Upper lobe of left lung (tissue), 6 donors: ENCODE measurements at places on chromosomes 2 and 18. TPM values are rescaled to one million over a fixed set of nuclear protein-coding genes. Genes with fewer than 3 reads are reported as not detected.

GRCh38 chr2:213166109-213166508, 14.7 kb upstream of the IKZF2 start:
- H3K36me3 ChIP-seq: no peaks in the 10 kb centered on the region
- no peaks in the 10 kb centered on the region for H3K4me1 ChIP-seq
- DNase-seq: no peak
- no peak overlapping the region for H3K27ac ChIP-seq
- no peak overlapping the region for H3K4me3 ChIP-seq
- no peaks in the 10 kb centered on the region for H3K27me3 ChIP-seq

- H3K27ac ChIP-seq: no peak overlapping the region
- no peaks in the 10 kb centered on the region for H3K27me3 ChIP-seq
- peaks cover 6% of the 10 kb centered on the region for H3K36me3 ChIP-seq
- DNase-seq: no peak
- H3K4me1 ChIP-seq: no peaks in the 10 kb centered on the region
These were observed 80.8 kb downstream of the KCTD18 start for GRCh38 chr2:200428961-200429665.

The PMAIP1 gene
- total RNA-seq: 0.67 TPM

DNA sequence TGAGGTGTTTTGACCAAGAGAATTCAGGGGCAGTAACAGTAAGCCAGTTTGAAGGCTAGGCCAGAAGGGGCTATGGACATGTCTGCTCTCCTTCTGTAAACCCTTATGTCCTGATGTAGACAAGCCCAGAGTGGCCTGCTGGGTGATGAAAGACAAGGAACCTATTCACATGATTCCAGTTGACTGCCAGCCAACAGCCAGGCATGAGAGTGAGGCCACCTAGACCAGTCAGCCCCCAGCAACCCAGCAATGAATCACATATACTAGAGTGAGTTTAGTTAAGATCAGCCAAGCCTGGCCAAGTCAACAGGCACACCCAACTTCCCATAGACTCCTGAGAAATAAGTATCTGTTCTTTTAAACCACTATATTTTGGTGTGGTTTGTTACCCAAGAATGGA, 1889.7 kb upstream of the CELF4 start:
- no peaks in the 10 kb centered on the region for H3K36me3 ChIP-seq
- no peaks in the 10 kb centered on the region for H3K27me3 ChIP-seq
- no peak overlapping the region for H3K27ac ChIP-seq

DNA sequence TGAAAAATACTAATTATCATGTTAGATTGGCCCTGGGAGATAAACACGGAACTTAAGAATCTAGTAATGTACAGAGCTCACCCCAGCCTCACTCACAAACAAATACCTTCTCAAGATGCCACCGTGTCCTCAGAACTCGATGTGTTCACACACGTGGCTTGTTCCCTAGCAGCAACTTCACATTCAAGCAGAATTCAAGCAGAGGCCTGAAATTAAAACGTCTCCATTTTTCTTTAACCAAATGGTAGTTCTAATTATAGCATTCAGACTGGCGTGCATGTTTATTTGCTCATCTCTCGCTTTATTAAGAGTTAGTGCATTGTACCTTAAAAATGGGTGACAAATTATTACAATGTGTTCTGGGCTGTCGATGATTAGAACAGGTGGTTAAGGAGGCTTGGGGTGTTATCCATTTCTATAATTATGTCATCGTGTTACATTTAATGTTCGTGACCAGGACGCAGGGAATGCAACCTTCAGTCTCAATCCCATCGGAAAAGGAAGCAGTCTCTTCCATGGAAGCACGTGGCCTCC, 57.3 kb upstream of the SLC66A3 start:
- no peak overlapping the region for H3K4me3 ChIP-seq
- DNase-seq: no peak
- no peaks in the 10 kb centered on the region for H3K4me1 ChIP-seq
- H3K27me3 ChIP-seq: no peaks in the 10 kb centered on the region
- no peaks in the 10 kb centered on the region for H3K36me3 ChIP-seq

- DNase-seq: no peak
- no peaks in the 10 kb centered on the region for H3K36me3 ChIP-seq
- H3K4me1 ChIP-seq: peaks cover 6% of the 10 kb centered on the region
- no peak overlapping the region for H3K27ac ChIP-seq
- no peak overlapping the region for H3K4me3 ChIP-seq
These were observed 6.9 kb downstream of the CD8A start for GRCh38 chr2:86783615-86784339.

DNA sequence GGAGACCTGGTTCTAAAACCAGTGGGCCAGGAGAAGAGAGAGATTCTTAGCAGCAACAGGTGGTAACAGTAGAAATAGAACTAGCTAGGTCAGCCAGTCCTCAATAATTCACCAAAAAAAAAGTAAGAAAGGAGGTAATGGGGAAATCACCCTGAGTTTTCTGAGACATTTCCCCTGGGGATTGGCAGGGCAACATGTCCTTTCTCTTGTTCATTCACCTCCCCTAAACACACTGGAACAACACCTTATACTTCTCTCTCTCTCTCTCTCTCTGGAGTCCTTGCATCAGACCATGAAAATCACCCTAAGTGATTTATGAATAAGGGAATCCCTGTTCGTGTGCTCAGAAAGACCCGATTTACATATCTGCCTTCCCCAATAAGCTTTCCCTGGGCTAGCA, 64.8 kb downstream of the COX7A2L start:
- no peaks in the 10 kb centered on the region for H3K27me3 ChIP-seq
- H3K4me1 ChIP-seq: no peaks in the 10 kb centered on the region
- no peak for DNase-seq
- H3K27ac ChIP-seq: no peak overlapping the region
- H3K36me3 ChIP-seq: peaks cover 19% of the 10 kb centered on the region
- no peak overlapping the region for H3K4me3 ChIP-seq

GRCh38 chr2:108612153-108612513, 77.9 kb downstream of the LIMS1 start:
- H3K27ac ChIP-seq: peak overlapping the region; percentile 81
- no peaks in the 10 kb centered on the region for H3K27me3 ChIP-seq
- no peaks in the 10 kb centered on the region for H3K36me3 ChIP-seq
- peak; percentile 84 for DNase-seq
- H3K4me3 ChIP-seq: no peak overlapping the region

DNA sequence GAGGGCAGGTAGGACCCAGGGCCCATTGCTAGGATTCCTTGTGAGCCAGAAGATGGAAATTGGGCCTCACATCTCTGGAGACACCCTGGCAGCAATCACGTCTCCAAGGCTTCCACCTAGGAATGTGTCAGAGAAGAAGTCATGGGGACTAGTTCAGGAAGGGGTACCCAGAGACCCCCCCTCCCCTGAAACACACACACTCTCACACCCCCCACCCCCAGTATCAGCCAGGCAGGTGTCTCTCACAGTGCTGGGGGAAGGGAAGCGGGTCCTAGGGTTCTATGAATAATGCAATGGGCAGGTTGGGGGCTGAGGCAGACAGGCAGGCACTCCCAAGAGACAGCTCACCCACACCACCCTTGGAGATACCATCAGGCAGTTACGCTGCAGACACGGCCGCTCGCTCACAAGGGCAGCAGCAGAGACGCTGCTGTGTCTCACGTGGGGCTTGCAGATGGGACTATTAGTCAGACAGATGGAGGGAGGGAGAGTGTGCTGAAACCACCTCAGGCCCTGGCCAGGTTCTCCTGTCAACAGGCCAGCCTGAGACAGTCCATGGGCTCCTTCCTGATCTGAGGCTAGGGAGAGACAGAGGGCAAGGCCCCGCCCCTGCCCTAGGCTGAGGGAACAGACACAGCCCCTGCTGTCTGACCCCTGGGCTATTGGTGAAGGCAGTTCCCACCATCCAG, 134.6 kb downstream of the CYP26B1 start:
- DNase-seq: peak; percentile 10
- H3K4me1 ChIP-seq: no peaks in the 10 kb centered on the region
- no peak overlapping the region for H3K4me3 ChIP-seq
- H3K27me3 ChIP-seq: no peaks in the 10 kb centered on the region
- H3K36me3 ChIP-seq: no peaks in the 10 kb centered on the region

DNA sequence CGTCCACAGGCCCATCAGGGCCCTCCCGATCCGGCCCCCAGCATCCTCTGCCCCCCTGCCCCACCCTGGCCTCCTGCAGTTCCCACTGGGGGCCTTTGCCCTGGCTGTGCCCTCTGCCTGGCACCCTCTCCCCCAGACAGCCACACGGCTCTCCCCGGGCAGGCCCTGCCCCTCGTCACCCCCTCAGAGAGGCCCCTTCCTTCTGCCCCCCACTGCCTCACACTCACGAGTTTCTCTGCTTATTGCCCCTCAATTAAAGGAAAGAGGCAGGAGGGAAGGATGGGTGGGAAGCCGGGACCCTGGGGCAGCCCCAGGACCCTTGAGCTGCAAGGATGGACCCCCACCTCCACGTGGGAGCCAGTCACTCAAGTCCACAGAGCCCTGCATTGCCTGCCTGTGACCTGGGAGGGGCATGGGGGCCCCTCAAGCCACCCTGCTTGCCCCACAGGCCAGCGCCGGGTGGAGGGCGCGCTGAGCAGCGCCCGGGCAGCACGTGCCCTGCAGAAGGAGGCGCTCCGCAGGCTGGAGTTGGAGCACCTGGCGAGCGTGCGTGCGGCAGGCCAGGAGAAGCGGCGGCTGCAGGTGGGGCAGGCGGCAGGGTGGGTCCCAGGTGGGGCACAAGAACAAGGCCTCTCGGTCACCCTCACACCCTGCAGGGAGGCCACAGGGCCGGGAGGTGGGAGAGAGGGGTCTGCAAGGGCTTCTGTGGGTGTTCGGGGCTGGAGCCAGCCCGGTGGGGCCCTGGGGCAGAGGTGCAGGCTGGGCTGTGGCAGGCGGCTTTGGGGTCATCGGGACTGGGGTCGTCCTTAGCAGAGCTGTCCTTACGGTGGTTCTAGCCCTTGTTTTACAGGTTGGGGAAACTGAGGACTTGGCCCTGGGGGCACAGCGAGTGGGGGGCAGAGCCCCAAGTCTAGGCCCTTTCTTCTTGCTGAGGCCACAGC, 30.5 kb upstream of the SNED1 start:
- H3K4me1 ChIP-seq: peaks cover 11% of the 10 kb centered on the region
- peak; percentile 84 for DNase-seq
- no peaks in the 10 kb centered on the region for H3K27me3 ChIP-seq
- H3K4me3 ChIP-seq: no peak overlapping the region
- H3K36me3 ChIP-seq: no peaks in the 10 kb centered on the region

The ALKAL2 gene
- total RNA-seq: 13.6 TPM

GRCh38 chr2:164974221-164974620, 18.9 kb upstream of the SLC38A11 start:
- no peak for DNase-seq
- no peaks in the 10 kb centered on the region for H3K36me3 ChIP-seq
- H3K27ac ChIP-seq: no peak overlapping the region
- H3K4me3 ChIP-seq: no peak overlapping the region
- H3K27me3 ChIP-seq: no peaks in the 10 kb centered on the region
- no peaks in the 10 kb centered on the region for H3K4me1 ChIP-seq

DNA sequence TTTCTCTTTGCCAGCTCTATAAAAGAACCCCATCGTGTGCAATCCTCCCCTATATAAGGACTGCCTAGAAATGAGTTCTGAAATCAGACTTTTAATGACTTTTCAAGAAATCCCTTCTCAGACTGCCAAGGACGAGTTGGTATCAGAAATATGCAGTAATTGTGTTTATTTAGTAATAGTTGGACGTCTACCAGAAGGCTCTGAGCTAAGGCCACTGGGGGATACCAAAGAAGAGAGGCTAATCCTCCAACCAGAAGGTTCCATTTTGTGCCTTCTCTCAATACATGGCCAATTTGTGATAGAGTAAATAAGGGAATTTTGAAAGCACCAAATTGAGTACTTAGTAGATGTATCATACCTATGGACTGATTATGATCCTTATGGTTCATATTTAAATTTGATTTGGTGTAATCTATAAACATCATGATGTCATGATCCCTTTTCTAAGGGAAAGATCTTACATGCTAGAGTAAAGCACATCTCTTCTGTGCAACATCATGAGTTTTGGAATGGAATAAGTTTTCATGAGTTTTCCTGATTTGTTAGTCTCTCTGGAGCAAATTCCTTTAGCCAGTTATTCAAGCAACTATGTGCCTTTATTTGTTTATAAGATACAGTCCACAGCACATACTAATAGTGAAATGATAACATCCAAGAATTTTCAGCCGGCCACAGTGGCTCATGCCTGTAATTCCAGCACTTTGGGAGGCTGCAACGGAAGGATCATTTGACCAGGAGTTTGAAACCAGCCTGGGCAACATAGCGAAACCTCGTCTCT, 82.2 kb upstream of the LTBP1 start:
- no peaks in the 10 kb centered on the region for H3K4me1 ChIP-seq
- H3K27ac ChIP-seq: no peak overlapping the region
- no peaks in the 10 kb centered on the region for H3K36me3 ChIP-seq
- DNase-seq: no peak

GRCh38 chr18:59861009-59861408, 38.8 kb upstream of the PMAIP1 start:
- no peaks in the 10 kb centered on the region for H3K36me3 ChIP-seq
- no peaks in the 10 kb centered on the region for H3K27me3 ChIP-seq
- H3K27ac ChIP-seq: no peak overlapping the region
- H3K4me1 ChIP-seq: no peaks in the 10 kb centered on the region

DNA sequence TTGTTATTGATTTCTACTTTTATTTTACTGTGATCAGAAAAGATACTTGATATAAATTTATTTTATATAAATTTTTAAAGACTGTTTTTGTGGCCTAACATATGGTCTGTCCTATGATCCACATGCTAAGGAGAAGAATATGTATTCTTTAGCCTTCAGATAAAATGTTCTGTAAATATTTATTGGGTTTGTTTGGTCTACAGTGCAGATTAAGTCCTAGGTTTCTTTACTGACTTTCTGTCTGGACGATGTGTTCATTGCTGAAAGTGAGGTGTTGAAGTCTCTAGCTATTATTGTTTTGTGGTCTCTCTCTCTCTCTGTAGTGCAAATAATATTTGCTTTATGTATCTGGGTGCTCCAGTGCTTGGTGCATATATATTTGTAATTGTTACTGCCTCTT, 30.1 kb downstream of the OXER1 start:
- no peak overlapping the region for H3K27ac ChIP-seq
- peaks cover 17% of the 10 kb centered on the region for H3K36me3 ChIP-seq

DNA sequence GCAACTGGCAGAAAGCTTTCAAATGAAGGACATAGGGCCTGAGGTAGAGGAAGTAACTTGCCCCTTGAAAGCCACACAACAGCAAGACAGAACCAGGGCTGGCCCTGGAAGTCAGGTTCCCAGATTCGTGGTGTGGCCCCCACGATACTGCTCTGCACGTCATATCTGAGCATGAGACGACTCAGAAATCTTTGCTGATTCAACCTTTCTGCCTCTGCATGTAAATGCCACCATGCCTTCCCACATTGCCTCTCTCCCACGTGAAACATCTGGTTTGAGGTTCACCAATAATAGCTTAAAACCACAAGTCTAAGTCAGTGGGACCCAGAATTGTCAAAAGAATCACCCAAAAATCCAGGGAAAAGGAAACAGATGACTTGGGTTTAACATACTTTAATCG, 214.0 kb upstream of the TRIB2 start:
- peak overlapping the region; percentile 52 for H3K27ac ChIP-seq
- peaks cover 15% of the 10 kb centered on the region for H3K4me1 ChIP-seq
- no peak for DNase-seq
- H3K27me3 ChIP-seq: no peaks in the 10 kb centered on the region
- no peaks in the 10 kb centered on the region for H3K36me3 ChIP-seq

The GALNT14 gene
- 0.98 TPM for total RNA-seq

- no peaks in the 10 kb centered on the region for H3K36me3 ChIP-seq
- no peak overlapping the region for H3K4me3 ChIP-seq
- no peak overlapping the region for H3K27ac ChIP-seq
- H3K27me3 ChIP-seq: no peaks in the 10 kb centered on the region
These were observed 50.2 kb upstream of the LRP1B start for GRCh38 chr2:142180820-142181533.

- H3K36me3 ChIP-seq: no peaks in the 10 kb centered on the region
- no peak overlapping the region for H3K27ac ChIP-seq
- H3K27me3 ChIP-seq: no peaks in the 10 kb centered on the region
- H3K4me3 ChIP-seq: no peak overlapping the region
- no peak for DNase-seq
These were observed 13.9 kb upstream of the PAIP2B start for GRCh38 chr2:71240794-71241193.

The ALK gene
- 0.30 TPM for total RNA-seq

The SLC19A3 gene
- total RNA-seq: 27.0 TPM
